ENCODE measurements at places on chromosomes 1 and 21.

DNA sequence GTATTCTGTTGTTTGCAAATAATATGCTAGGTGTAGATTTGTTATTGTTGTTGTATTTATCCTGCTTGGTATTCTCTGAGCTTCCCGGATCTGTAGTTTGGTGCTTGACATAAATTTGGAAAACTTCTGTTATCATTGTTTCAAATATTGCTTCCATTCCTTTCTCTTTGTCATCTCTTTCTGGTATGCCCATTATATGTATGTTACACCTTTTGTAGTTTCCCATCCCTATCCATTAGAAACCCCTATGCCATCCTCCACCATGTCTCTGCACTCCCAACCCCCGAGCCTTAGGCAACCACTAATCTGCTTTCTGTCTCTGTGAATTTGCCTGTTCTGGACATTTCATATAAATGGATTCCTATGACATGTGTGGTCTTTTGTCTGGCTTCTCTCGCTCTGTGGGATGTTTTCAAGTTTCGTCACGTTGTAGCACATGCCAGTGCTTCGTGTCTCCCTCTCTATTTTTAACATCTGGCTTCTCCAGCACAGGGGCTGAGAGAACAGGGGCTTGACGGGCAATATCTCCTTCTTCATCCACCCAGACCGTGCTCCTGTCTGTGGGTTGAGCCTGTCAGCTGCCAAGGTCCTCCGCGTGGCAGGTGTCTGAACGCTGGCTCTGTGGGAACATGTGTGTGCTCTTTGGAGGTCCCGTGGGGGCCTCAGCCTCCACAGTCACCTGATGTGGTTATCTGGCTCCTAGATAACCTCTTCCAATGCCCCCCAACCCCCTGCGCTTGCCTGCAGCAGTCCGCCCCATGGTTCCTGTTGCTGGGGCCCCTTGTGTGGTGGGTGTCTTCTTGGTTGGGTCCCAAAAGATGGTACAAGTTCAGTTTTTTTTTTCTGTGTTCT, 32.8 kb upstream of the MAN1C1 start:
- DNase-seq = no peak

- no peak for DNase-seq
These were observed 6.9 kb downstream of the ZNF691 start for GRCh38 chr1:42853116-42853884.

DNA sequence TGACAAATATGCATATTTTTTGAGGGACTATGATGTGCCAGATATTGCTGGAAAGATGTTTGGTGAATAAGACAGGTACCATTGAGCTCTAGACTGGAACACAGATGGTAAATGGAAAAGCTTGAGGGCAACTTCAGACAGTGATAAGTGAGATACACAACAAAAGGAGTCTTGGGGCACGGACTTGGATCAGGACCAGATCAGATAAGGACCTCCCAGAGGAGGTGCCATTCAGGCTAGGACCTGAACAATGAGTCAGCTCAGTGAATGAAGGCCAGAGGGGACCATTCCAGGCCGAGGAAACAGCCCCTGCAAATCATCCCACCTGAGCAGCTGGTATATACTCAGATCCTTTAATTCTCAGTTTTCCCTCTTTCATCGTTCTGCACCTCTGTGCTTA, 1.8 kb upstream of the KCNJ15 start:
- no peak for DNase-seq

DNA sequence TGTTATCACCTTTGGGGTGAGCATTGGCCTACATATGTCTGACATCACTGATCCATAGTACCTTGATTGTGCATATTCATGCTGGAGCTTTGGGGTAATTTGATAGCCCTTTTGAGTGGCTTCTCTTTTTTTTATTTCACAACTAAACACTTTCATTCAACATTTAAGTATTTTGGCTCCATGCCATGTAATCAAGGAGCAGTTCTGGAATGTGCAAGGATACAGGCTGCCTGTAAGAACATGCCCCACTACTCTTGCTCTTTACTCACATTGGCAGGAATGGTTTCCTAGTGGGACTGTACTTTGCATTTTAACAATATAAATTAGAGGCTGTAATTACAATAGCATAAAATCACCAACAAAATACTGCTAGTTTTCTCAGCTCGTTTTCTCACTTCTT, 300.7 kb upstream of the SPAG17 start:
- no peak for DNase-seq

- no peak for DNase-seq
These were observed 27.2 kb upstream of the LRRC8C start for GRCh38 chr1:89605692-89606091.

- DNase-seq = no peak
These were observed 11.3 kb downstream of the MRAP start for GRCh38 chr21:32309906-32310460.

DNA sequence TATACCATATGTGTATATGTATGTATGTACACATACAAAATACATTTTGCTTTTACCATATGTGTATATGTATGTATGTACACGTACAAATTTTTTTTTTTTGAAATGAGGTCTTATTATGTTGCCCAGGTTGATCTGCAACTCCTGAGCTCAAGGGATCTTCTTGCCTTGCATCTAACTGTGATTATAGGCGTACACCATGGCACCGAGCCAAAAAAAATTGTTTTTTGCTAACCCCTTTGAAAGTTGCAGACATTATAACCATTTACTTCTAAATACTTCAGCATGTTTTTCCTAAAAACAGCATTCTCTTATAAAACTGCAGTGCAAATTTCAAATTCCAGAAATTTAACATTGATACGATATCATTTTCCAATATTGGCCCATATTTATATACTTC, 147.0 kb downstream of the POU2F1 start:
- no peak for DNase-seq

- DNase-seq = no peak
These were observed 65.2 kb downstream of the CD247 start for GRCh38 chr1:167453123-167453522.

GRCh38 chr21:14630556-14631069, 84.5 kb upstream of the SAMSN1 start:
- DNase-seq = no peak

GRCh38 chr1:245621589-245621988, 466.8 kb downstream of the KIF26B start:
- DNase-seq = no peak

DNA sequence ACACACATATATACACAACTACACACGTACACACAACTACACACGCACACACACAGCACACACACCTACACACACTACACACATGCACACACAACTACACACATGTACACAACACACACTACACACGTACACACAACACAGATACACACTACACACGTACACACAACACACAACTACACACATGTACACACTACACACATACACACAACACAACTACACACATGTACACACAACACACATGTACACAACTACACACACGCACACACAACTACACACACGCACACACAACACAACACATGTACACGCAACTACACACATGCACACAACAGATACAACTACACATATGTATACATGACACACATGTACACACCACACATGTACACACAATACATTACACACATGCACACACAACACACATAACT, 318.1 kb downstream of the CAMTA1 start:
- no peak for DNase-seq

GRCh38 chr1:151024540-151025146, 11.7 kb upstream of the BNIPL start:
- peak; percentile 93 for DNase-seq

GRCh38 chr1:40711465-40712404, 20.2 kb downstream of the NFYC start:
- DNase-seq = no peak

DNA sequence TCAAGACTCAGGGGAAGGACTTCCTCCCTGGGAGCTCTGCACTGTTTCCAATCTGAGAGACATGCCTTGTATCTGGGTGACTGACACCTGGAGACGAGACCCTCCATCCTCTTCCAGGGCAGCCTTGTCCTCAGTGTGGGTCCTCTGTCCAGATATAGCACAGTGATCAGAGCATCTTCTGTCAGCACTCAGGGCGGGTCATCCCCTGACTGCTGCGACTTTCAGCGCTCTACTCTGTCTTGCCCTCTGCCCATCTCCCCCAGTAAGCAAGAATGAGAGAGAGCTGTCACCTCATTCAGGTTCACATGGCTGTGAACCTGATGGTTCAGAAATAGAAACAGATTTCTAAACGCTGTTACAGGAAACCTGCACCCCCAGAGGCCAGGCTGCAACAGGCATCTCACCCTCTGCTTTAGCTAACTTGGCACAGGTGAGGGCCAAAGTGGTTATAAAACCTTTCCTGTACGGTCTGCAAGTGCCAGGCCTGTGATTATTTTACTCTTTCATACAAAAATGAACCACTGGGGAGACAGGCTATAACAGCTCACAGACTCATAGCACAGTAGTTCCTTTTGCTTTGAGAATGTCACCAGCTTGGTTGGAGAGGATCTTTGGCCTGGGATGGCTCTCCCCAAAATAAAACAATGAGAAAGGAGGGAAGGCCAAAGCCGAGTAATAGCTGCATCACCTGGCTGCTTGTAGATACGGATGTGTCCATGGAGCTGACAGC, 11.4 kb upstream of the TENT5C start:
- no peak for DNase-seq

- no peak for DNase-seq
These were observed 3.7 kb upstream of the FABP3 start for GRCh38 chr1:31376375-31377134.

DNA sequence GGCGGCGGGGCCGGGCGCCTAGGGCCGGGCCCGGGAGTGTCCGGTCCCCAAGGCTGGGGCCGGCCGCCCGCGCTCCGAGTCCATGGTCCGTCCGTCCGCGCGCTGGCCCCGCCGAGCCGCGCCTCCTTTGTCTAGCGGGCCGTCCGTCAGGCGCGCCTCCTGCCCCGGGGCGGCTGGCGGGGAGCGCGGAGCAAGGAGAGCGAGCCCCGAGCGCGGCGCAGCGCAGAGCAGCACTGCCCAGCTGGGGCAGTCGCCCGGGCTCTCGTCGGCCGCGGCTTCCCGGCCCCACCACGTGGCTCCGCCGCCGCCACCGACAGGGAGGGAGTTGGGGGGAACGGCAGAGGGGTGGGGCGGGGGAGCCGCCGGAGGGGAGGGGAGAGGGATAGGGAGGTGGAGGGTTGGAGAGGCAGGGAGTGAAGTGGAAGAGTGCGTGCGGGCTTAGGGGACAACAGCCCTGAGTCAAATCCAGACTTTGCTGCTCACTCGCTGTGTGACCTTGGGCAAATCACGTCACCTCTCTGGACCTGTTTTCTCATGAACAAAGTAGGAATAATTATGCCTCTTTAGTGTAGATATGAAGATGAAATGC, at the start of gene NKAIN1:
Gene NKAIN1, minus strand, starts transcription at position 235 of the 589 bp plus-strand sequence. CDS start 340 bp downstream, outside the sequence.
- peak; percentile 59 for DNase-seq

GRCh38 chr1:101139821-101140718, 96.7 kb upstream of the S1PR1 start:
- DNase-seq = no peak

DNA sequence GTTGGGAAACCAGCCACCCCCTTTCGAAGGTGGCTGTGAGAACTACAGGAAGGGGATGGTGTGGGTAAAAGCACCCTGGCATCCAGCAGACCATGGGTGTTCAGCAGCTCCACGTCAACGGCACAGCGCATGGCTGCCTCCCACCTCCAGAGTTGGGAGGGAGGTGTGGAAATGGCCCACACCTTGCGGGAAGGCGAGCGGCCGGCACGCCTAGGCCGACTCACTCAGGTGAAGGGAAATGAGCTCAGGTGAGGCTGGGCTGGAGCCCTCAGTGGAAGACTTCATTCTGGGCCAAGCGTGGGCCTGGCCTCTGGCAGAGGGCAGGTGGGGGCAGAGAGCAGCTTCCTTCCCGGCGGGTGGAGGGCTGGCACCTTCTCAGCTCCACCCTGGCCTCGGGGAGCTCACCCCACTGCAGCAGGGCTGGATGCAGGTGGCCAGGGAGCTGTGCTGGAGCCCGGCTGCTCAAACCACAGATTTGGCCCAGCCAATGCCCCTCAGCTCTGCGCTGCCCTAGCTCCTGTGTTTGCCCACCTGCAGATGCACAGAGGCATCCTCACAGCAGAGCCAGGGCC, 24.8 kb upstream of the ALDH4A1 start:
- no peak for DNase-seq

- DNase-seq = no peak
These were observed 113.1 kb downstream of the OLFML2B start for GRCh38 chr1:161910604-161911003.

DNA sequence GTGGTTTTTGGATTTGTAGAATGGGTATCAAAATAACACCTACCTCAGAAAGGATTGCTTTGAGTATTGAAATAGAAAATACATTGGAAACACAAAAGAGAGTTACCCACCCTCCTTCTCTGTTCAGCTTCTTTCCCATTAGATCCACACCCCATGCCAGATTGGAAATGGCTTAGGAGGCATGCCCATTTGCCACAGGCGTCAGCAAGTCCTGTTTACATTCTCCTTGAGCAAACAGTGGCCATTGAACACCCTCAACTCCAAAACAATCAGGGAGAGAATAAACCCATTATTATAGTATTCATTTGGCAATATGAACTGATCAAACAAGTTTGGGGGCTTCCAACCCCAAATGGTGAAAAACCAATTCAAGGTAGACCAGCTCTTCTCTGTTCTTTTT, 2.4 kb downstream of the ELAPOR1 start:
- DNase-seq = peak; percentile 90

DNA sequence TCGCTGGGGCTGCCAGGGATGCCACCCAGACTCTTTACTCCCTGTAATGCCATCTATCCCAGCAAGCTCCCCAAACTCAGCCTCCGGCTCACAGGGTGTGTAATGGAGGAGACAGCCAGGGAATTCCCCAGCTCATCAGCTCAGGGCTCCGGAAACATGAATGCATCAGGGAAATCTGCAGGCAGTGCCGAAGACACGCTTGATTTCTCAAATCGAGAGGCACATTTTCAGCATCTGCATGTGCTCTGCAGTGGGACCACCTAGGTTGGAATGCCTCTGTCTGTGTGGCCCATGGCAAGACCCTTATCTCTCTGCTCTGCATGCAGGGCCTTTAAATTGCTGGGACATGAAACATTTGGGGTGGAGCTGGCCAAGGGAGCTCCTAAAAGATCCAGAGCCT, 170.1 kb downstream of the TRABD2B start:
- no peak for DNase-seq

GRCh38 chr21:34761758-34762330, 93.0 kb downstream of the CLIC6 start:
- no peak for DNase-seq

GRCh38 chr1:202029727-202030126, 19.3 kb downstream of the ELF3 start:
- no peak for DNase-seq

DNA sequence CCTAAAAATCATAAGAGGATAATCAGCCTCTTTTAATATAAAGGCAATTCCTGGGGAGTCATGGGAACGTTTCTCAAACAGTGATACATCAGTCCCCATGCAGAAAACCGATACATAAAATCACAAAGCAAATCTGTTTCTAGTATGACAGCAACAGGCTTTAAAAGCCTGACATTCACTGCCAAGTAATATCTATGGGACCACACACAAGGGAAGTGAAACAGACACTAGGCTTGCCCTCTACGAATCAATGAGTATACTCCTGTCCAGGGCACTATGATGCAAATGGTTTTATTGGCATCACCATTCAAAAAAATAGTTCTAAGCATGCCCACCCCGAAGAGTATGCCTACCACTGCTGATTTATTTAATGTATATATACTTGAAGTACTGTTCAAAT, 54.4 kb downstream of the TIAM1 start:
- no peak for DNase-seq
